ENCODE measurements at places on chromosomes 6 and 20.

GRCh38 chr6:117448732-117449485, 23.2 kb upstream of the ROS1 start:
- no peak for DNase-seq

DNA sequence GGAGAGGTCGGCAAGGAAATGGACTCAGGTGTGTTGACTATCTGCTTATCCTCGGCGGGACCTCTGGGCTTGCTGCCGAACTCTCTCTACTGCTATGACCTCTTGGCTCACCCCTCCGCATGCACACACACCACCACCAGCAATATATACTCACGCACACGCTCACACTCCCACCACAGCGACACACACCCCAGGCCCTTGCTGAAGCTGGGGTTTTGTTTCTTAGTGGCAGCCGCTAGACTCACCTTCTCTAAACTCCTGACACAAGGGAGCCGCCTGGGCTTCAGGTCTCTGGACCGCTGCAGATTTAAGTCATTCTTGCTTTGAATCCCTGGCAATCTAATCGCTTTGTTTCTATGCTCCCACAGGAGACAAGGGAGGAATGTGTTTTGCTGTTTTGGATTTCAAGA, 59.4 kb upstream of the BACH2 start:
- no peak for DNase-seq

DNA sequence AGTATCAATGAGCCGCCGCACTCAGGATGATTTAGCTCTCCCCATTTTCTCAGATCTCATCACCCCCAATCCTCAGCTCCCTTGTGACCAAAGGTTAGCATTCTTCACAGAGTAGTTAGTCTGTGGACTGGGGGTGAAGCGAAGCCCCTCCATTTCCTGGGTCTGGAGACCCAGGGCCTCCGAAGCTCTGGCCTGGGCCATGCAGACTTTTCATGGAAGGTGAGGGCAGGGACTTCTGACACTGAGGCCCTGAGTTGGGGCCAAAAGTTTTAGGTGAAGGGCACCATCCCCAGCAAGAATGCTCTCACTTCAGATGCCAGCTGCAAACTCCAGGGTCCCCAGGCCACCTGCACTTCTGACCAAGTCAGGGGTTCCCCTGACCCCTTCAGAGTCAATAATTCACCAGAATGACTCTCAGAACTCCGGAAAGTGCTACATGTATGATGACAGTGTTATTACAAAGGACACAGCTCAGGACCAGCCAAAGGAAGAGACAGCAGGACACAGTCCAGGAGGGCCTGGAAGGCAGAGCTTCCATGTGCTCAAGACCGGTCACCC, 65.7 kb upstream of the DUSP22 start:
- no peak for DNase-seq

DNA sequence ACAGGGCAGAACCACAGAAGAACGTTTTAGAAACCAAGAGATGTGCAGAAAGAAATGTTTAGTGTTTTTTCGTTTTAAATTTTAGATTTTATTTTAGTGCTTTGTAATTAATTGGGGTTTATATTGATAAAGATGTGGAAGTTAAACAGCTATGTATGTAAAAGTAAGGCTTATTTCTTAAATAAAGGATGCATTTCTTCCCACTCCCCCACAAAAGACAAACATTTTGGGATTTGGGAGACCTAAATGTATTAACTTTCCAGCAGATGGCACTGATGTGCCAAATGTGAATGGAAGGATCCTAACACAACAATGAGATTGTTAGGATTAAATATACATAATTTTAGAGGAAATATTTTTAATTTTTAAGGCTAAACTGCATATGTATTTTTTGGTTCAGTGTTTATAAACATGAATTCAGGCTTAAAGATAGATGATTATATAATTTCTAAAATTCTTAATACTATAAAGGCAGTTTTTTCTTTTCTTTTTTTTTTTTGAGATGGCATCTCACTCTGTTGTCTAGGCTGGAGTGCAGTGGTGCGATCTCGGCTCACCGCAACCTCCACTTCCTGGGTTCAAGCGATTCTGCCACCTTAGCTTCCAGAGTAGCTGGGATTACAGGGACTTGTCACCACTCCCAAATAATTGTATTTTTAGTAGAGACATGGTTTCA, 12.0 kb downstream of the PFDN4 start:
- DNase-seq, result no peak

- DNase-seq, result no peak
Observed at GRCh38 chr6:39114388-39114703, 640 bp downstream of the SAYSD1 start.

- DNase-seq, result no peak
Observed at GRCh38 chr6:155779456-155779855, 323.8 kb upstream of the NOX3 start.

- no peak for DNase-seq
Observed at GRCh38 chr6:21005816-21006570, 471.7 kb downstream of the CDKAL1 start.

DNA sequence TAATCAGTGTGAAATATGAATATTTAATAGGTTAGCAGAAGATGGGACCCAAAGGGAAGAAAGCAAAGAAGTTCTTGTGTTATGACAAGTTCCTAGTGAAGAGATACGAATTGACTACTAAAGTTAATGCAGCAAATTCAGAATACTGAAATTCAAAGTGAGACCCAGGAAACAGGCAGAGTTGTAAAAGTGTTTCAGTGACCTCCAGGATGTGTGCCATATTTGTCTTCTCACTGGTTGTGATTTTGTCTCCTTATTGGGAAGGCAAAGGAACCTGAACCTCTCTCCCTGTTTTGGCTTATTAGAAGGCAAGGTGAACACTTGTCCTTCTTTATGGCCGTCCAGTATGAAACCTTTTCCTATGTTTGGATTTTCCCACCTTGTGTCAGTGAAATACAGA, 51.8 kb upstream of the DTNBP1 start:
- DNase-seq, result no peak

- DNase-seq, result no peak
Observed at GRCh38 chr6:321536-322258, 29.4 kb downstream of the DUSP22 start.

GRCh38 chr6:161696801-161697200, 422.9 kb upstream of the AGPAT4 start:
- DNase-seq, result no peak

DNA sequence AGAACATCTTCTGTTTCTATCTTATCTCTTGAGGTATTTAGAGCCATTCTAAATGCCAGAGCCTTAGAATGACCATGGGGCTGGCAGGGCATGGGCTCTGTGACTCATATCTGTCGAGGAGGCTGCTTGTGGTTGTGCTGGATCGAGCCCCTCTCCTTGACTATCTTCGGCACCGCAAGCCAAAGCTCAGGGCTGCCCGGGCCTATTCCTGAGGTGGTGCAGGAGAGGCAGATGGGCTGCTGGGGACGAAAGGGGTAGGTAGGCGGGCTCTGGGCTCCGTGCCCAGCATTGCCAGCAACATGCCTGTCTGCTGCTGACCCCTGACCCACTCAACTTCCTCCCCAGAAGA, 89.9 kb downstream of the NOL4L start:
- no peak for DNase-seq

GRCh38 chr6:100116411-100117194, 122.6 kb upstream of the MCHR2 start:
- DNase-seq, result no peak

DNA sequence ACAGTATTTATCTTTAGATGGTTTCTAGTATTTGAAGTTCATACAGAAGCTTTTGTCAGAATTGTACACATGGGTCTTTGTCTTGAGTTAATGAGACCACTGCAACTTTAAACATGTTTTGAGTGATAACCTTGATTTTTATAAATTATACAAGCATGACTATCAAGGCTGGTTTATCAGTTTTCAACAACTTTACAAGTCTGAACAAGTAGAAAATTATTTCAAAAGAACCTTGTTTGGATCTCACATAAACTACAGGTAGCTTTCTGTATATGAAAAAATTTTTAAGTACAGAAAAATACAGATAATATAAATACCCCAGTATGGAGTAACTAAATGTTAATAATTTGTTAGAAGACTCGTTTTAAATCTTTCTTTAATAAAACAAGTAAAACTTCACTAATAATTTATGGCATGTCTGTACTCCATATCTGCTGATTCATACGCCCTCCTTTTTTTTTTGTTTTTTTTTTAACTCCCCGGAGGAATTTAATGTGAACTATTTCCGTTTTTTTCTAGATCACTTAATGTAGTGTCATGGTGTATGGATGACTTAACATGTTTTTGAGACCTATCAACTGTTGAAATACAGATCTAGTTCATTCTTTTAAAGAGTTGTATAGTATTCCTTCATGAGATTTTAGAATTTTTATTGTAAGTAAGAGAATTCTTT, 18.3 kb downstream of the VAPB start:
- no peak for DNase-seq

DNA sequence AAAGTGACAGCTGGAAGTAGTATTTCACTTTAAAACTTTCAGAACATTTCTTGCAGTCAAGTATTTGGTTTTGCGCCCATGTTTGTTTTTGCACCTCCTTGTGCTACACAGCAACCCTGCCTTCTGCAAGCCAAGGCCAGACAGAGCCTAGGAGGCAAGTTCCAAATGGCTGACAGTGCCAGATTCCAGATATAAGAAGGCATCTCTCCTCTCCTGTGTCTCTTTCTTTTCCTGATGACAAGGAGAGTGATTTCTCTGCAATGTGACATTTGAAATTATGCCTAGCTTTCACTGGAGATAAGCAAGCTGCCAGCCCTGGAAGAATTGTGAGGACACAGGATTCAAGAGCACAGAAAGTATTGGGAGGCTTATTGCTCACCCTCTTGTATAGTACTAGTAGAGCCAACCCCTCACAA, 149.1 kb upstream of the TENT5A start:
- no peak for DNase-seq

- DNase-seq, result no peak
Observed at GRCh38 chr20:49593466-49594142, 25.7 kb upstream of the PTGIS start.

DNA sequence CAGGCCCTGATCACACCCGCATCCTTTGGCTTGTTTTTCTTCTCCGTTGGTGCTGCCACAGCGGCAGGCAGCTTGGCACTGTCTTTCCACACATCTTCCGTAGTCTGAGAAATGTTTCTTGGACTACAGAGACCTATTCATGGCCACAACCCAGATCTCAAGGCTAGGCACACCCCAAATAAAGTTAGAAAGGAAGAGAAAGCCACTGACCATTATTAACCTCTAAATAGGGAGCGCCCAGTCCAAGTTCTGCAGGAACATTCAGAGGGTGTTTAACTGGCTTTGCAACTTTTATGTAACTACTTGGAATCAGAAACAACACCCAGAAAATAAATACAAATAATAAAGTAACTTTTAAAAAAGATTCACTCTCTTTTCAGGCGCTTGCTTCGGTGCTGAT, 124.8 kb upstream of the NEDD9 start:
- no peak for DNase-seq

- DNase-seq, result no peak
Observed at GRCh38 chr20:62388839-62389600, 2.1 kb downstream of the RPS21 start.
